ENCODE measurements at places on chromosomes 11 and 22.

DNA sequence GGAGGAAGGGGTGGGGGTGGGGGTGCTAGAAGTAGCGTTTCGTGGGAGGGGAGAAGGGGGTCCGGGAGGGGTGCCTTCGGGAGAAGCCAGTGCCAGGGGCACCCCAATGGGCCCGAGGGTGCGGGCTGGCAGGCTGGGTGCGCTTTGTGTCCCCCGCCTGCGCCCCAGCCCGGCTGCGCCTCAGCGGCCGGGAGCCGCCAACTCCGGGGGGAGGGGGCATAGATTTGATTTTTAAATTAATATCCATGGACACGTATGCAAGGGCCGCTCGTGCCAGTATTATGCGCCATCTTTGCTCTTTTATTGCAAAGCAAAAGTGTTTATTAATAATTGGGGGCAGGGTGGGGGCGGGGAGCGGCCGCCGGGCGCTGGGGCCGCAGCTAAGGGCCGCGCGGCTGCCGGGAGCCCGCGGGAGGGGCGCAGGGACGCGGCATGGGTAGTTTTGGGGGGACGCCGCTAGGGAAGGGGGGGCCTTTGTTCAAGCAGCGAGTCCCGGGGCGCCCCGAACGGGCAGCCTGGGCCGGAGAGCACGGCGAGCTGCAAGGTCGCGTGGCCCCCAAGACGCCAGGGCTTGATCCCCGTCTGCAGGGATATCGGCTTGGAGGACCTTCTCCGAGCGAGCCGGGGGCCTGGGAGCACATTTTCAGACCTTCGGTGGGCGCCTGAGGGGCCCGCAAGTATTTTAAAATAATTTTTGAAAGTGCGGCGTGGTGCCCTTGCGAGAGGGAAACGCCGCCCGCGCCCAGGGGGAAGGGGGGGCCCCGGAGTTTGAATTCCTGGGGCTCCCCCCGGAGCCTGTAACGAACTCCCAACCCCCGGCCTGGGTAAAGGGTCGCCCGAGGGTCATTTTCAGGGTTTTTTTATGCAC is 959 bp downstream of the CCND1 start:
- DNase-seq = no peak

DNA sequence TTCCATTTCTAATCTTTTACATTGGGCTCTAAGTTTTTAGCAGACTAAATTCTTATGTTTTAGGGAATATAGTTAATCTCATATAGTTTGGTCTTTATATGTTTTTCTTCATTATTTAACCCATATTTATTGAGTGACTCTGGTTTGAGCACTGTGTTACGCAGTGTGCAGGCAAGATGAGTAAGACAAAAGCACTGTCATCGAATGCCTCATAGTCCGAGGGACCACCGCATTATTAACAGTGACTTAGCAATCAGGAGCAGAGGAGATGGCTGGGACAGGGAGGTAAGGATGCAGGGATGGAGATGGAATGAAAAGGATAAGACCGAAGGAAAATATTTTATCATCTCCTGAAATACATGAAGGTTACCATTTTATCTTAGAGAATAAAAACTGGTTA is 65.2 kb upstream of the CTSC start:
- DNase-seq = no peak

- DNase-seq = no peak
Observed at GRCh38 chr11:9862981-9863380, 199.1 kb downstream of the SWAP70 start.

DNA sequence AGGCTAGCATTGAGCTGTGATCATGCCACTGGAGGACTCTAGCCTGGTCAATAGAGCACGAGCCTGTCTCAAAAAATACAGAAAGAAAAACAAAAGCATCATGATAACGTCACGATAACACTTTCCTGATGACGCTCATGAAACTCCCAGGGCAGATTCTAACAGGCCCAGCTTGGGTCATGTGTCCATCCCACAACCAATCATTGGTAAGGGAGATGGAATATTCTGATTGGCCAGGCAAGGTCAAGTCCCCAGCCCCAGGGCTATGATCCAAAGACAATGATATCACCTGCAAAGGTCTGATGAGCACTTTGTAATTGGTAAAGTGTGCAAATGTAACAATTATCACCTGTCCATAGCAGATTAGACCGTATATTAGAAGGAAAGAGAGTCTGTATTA is 21.5 kb upstream of the DDX6 start:
- DNase-seq = no peak

- DNase-seq = no peak
Observed at GRCh38 chr11:121512468-121513465, 60.0 kb upstream of the SORL1-AS1 start.

- no peak for DNase-seq
Observed at GRCh38 chr11:118898400-118899295, 15.0 kb downstream of the CXCR5 start.

DNA sequence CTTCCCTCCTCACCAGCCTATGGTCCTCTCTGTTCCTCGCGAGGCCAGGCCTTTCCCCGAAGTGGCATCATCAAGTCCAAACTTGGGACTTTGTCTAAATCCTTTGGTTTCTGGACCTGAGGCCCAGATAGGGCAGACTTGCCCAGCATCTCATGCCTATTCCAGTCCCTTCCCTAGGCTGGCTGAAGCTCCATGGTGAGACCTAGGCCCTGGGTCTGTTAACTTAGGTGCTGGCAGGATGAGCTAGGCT is 11.5 kb downstream of the RELA start:
- DNase-seq = no peak

- DNase-seq = no peak
Observed at GRCh38 chr11:1777737-1778136, 14.0 kb upstream of the CTSD start.

- DNase-seq = no peak
Observed at GRCh38 chr11:65915821-65916251, 3.0 kb downstream of the C11orf68 start.

- no peak for DNase-seq
Observed at GRCh38 chr11:118908901-118909618, 16.7 kb downstream of the BCL9L start.
